ENCODE measurements at places on chromosomes 4 and X. TPM values are rescaled to one million over a fixed set of nuclear protein-coding genes. Genes with fewer than 3 reads are reported as not detected.
A peak's percentile ranks its signal among the peaks of the same experiment; 100 is the strongest.

- H3K27me3 ChIP-seq: no peaks in the 10 kb centered on the region
- no peaks in the 10 kb centered on the region for H3K4me1 ChIP-seq
- no peak for DNase-seq
- no peak overlapping the region for H3K27ac ChIP-seq
- peaks cover 27% of the 10 kb centered on the region for H3K36me3 ChIP-seq
Observed at GRCh38 chr4:40811956-40812355, 62.2 kb downstream of the NSUN7 start.

GRCh38 chrX:54495814-54496516 lies at the start of gene FGD1:
TSS of gene FGD1 (minus strand) at chrX:54496234. CDS start at chrX:54495432, 802 bp downstream.
- no peaks in the 10 kb centered on the region for H3K36me3 ChIP-seq
- H3K27me3 ChIP-seq: no peaks in the 10 kb centered on the region
- H3K4me3 ChIP-seq: peak within 1 kb of the TSS; percentile 65
- H3K27ac ChIP-seq: peak within 1 kb of the TSS; percentile 85
- DNase-seq: no peak
- no peaks in the 10 kb centered on the region for H3K4me1 ChIP-seq

Gene ZCCHC18
- not detected for total RNA-seq

DNA sequence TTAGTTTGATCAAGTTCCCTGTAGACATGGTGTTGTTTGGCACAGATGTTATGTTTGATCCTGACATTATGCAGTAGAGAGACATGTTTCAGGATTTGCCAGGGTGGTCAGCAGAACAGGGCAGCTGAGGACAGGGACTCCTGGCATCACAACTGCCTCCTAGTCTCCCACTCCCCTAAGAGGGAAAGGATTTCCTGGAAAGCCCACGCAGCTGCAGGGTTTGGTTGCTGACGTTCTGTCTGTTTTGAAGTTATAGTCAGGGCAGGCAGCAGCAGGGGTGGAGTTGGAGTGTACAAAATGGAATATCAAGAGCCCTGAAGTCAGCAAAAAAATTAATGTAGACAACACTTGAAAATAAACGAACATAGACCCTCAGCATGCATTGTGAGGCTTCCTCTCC lies 125.4 kb downstream of the CPE start:
- DNase-seq: no peak
- no peaks in the 10 kb centered on the region for H3K4me1 ChIP-seq
- H3K4me3 ChIP-seq: no peak overlapping the region
- no peaks in the 10 kb centered on the region for H3K27me3 ChIP-seq

- DNase-seq: no peak
- H3K4me1 ChIP-seq: peaks cover 9% of the 10 kb centered on the region
- peaks cover 5% of the 10 kb centered on the region for H3K27me3 ChIP-seq
- peak overlapping the region; percentile 72 for H3K4me3 ChIP-seq
Observed at GRCh38 chrX:134797390-134797700, 139.1 kb upstream of the PLAC1 start.

GRCh38 chr4:148787831-148788477 lies 345.7 kb upstream of the NR3C2 start:
- H3K4me1 ChIP-seq: no peaks in the 10 kb centered on the region
- no peaks in the 10 kb centered on the region for H3K27me3 ChIP-seq
- H3K4me3 ChIP-seq: no peak overlapping the region
- no peaks in the 10 kb centered on the region for H3K36me3 ChIP-seq
- H3K27ac ChIP-seq: no peak overlapping the region

- H3K27ac ChIP-seq: no peak overlapping the region
- H3K36me3 ChIP-seq: peaks cover 47% of the 10 kb centered on the region
- no peaks in the 10 kb centered on the region for H3K4me1 ChIP-seq
- no peaks in the 10 kb centered on the region for H3K27me3 ChIP-seq
- no peak overlapping the region for H3K4me3 ChIP-seq
Observed at GRCh38 chrX:136867096-136867491, 13.4 kb downstream of the RBMX start.

DNA sequence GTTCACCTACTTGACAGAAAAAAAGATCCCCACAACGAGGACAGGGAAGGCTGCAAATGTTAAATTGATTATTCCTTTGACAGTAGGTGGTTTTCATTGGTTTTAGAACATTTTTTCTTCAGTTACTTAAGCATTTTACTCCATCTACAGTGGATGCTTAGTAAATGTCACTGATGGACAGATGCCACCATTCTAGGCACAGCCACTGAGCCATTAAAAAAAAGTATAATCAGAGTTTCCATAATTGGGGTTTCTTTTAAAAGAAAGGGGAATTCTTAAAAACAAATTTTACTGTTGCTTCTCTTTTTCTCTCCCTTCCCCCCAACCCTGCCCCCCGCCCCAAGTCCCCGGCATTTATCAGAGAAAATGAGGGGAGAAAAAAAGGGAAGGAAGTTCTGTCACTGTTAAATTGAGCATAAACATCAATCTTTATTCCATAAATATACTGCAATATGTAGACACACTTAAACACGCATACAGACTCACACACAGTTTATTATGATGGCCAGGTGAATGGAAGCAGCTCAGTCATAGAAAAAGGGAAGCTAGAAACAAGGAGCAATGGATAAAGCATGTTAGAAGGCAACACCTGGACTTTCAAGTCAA lies 79.7 kb upstream of the PRPS2 start:
- H3K36me3 ChIP-seq: no peaks in the 10 kb centered on the region
- no peaks in the 10 kb centered on the region for H3K27me3 ChIP-seq
- no peak overlapping the region for H3K27ac ChIP-seq
- no peak for DNase-seq
- H3K4me1 ChIP-seq: no peaks in the 10 kb centered on the region

Gene AKAP4
- not detected for total RNA-seq

DNA sequence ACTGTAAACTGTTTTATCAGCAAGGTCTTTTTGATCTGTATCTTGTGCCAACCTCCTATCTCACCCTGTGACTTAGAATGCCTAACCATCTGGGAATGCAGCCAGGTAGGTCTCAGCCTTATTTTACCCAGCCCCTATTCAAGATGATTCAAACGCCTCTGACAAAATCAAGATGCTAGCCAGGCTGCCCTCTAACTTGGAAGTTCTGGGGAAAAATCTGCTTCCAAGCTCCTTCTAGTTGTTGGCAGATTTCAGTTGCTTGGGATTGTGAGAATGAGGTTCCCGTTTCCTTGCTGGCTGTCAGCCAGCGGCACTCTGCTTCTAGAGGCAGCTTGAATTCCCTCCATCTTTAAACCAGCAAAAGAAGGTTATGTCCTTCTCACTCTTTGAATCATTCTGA lies 34.7 kb downstream of the LUZP4 start:
- DNase-seq: no peak
- H3K27ac ChIP-seq: no peak overlapping the region
- no peaks in the 10 kb centered on the region for H3K27me3 ChIP-seq
- no peaks in the 10 kb centered on the region for H3K4me1 ChIP-seq

- peaks cover 31% of the 10 kb centered on the region for H3K36me3 ChIP-seq
- peaks cover 71% of the 10 kb centered on the region for H3K4me1 ChIP-seq
- no peak for DNase-seq
- H3K27ac ChIP-seq: no peak overlapping the region
Observed at GRCh38 chr4:118825799-118826198, 10.1 kb downstream of the SEC24D start.

DNA sequence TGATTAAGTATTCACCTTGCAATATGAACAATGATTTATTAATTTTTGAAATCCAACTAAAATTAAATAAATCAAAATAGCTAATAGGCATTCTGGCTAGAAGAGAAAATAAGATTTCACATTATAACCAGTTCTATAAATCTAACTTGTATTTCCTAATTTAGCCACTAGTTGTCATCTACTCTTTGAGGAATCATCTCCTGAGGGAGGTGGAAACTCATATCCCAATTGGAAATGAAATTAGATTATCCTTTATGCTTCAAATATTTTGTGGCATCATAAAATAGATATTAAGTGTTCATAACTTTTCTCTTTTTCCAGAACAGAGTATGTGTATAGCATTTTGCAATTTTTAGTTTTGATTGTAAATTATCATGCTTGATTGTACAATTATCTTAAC lies 558.5 kb upstream of the DIAPH2 start:
- H3K27ac ChIP-seq: no peak overlapping the region
- no peaks in the 10 kb centered on the region for H3K4me1 ChIP-seq
- no peaks in the 10 kb centered on the region for H3K27me3 ChIP-seq
- H3K4me3 ChIP-seq: no peak overlapping the region
- H3K36me3 ChIP-seq: no peaks in the 10 kb centered on the region

Gene F8
- total RNA-seq: 42.9 TPM

GRCh38 chr4:37968747-37969146 lies 8.5 kb downstream of the PTTG2 start:
- H3K36me3 ChIP-seq: no peaks in the 10 kb centered on the region
- no peak overlapping the region for H3K4me3 ChIP-seq
- DNase-seq: no peak
- no peaks in the 10 kb centered on the region for H3K27me3 ChIP-seq

Gene GRIA2
- total RNA-seq: not detected

GRCh38 chr4:11038926-11039325 lies 354.4 kb upstream of the CLNK start:
- H3K36me3 ChIP-seq: no peaks in the 10 kb centered on the region
- H3K4me3 ChIP-seq: no peak overlapping the region
- DNase-seq: no peak
- no peaks in the 10 kb centered on the region for H3K4me1 ChIP-seq
- no peaks in the 10 kb centered on the region for H3K27me3 ChIP-seq

Gene PITX2
- total RNA-seq: 0.24 TPM

GRCh38 chr4:3781997-3782930 lies 16.1 kb downstream of the ADRA2C start:
- no peak overlapping the region for H3K27ac ChIP-seq
- H3K4me1 ChIP-seq: no peaks in the 10 kb centered on the region
- no peaks in the 10 kb centered on the region for H3K36me3 ChIP-seq

DNA sequence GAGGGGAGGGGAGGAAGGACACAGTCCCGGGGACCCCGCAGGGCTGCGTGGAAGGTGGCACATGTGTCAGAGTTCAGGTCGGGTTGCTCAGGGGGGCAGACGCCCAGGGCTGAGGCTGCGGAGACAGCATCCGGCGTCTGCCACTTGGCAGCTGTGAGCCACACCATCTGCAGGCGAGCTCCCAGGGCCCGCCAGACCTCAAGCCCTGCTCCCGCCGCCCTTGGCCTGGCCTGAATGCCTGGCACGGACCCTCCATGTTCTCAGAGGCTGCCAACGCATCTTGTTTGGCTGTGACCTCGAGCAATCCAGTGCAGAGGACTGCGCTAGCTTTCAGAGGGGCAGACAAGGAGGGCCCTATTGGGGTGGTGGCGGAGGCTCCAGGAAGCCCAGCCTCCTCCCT lies 5.1 kb downstream of the BGN start:
- H3K36me3 ChIP-seq: no peaks in the 10 kb centered on the region
- no peak for DNase-seq
- peaks cover 7% of the 10 kb centered on the region for H3K4me1 ChIP-seq
- H3K4me3 ChIP-seq: peak overlapping the region; percentile 22

GRCh38 chr4:61662362-61662761 lies 462.2 kb downstream of the ADGRL3 start:
- H3K4me3 ChIP-seq: no peak overlapping the region
- no peaks in the 10 kb centered on the region for H3K36me3 ChIP-seq
- no peak for DNase-seq

Gene FHDC1
- total RNA-seq: 0.90 TPM

Gene SLC10A7
- 5.2 TPM for total RNA-seq

- H3K4me3 ChIP-seq: no peak overlapping the region
- H3K27ac ChIP-seq: no peak overlapping the region
- peaks cover 10% of the 10 kb centered on the region for H3K4me1 ChIP-seq
- no peaks in the 10 kb centered on the region for H3K36me3 ChIP-seq
Observed at GRCh38 chr4:7384929-7385890, 49.5 kb downstream of the PSAPL1 start.

Gene SYAP1
- 17.6 TPM for total RNA-seq

GRCh38 chr4:123380728-123381716 lies 15.6 kb upstream of the SPRY1 start:
- no peaks in the 10 kb centered on the region for H3K27me3 ChIP-seq
- no peak for DNase-seq
- no peaks in the 10 kb centered on the region for H3K36me3 ChIP-seq
- H3K4me3 ChIP-seq: no peak overlapping the region
- H3K4me1 ChIP-seq: peaks cover 1% of the 10 kb centered on the region

GRCh38 chrX:153769158-153769864 lies 5.3 kb downstream of the PLXNB3 start:
- H3K27me3 ChIP-seq: no peaks in the 10 kb centered on the region
- no peak overlapping the region for H3K27ac ChIP-seq
- H3K36me3 ChIP-seq: no peaks in the 10 kb centered on the region
- H3K4me1 ChIP-seq: peaks cover 18% of the 10 kb centered on the region
- no peak for DNase-seq

DNA sequence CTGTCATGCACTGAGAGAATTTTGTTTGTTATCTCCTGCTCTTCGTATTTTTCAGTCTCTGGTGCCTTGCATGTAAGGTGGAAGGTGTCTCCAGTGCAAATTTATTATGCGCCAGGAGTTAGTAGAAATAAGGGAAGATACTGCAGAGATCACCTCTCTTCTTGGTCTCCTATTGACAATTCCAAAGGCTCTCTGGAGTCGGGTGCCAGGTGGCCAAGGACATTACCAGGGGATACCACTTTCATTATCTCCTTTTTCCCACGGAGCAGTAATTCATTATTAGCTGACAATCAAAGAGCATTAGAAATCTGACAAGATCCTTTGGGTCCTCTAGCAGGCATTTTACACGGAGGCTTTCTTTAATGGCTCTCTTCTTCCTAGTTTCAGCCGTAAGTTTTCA lies 26.0 kb downstream of the ADD1 start:
- no peak overlapping the region for H3K4me3 ChIP-seq
- no peaks in the 10 kb centered on the region for H3K36me3 ChIP-seq
- no peaks in the 10 kb centered on the region for H3K4me1 ChIP-seq
- no peaks in the 10 kb centered on the region for H3K27me3 ChIP-seq
- DNase-seq: no peak

DNA sequence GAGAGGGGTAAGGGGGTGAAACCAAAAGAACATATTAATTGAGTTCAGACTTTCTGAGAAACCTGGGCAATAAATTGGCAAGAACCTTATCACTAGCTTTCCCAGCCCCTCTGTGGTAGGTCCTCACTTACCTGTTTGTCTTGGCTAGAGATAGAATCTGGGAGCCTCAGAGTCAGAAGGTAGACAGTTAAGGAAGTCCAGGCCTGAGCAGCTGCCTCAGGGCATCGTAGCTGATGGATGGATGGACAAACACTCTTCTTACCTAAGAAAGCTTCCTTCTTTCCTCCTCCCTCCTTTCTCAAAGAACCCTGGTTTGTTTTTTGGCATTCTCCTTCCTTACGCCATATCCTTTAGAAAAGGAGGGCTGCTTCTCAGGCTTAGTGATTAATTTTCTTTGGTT lies 24.4 kb downstream of the FRAS1 start:
- no peaks in the 10 kb centered on the region for H3K4me1 ChIP-seq
- H3K4me3 ChIP-seq: no peak overlapping the region
- no peak overlapping the region for H3K27ac ChIP-seq
- no peaks in the 10 kb centered on the region for H3K27me3 ChIP-seq
- no peaks in the 10 kb centered on the region for H3K36me3 ChIP-seq

Gene PNMA5
- total RNA-seq: not detected

- no peak overlapping the region for H3K27ac ChIP-seq
- no peak for DNase-seq
Observed at GRCh38 chr4:102663073-102663472, 97.7 kb downstream of the MANBA start.

- H3K4me3 ChIP-seq: no peak overlapping the region
- no peak overlapping the region for H3K27ac ChIP-seq
- no peaks in the 10 kb centered on the region for H3K27me3 ChIP-seq
- no peak for DNase-seq
- no peaks in the 10 kb centered on the region for H3K36me3 ChIP-seq
Observed at GRCh38 chrX:8042304-8042703, 115.1 kb upstream of the PNPLA4 start.

All from right atrium auricular region (tissue), 2 donors.